ENCODE measurements at places on chromosomes 4 and X. TPM values are rescaled to one million over a fixed set of nuclear protein-coding genes. Genes with fewer than 3 reads are reported as not detected.

SULT1B1 gene
- 0.83 TPM for total RNA-seq

SRPK3 gene
- not detected for total RNA-seq

DOCK11 gene
- total RNA-seq: 50.0 TPM

GRCh38 chrX:95622200-95622599 is 1062.4 kb upstream of the DIAPH2 start:
- no peaks in the 10 kb centered on the region for H3K27me3 ChIP-seq
- H3K27ac ChIP-seq: no peak overlapping the region
- H3K36me3 ChIP-seq: no peaks in the 10 kb centered on the region

GRCh38 chr4:123813901-123814300 is 417.3 kb downstream of the SPRY1 start:
- H3K27me3 ChIP-seq: no peaks in the 10 kb centered on the region
- H3K36me3 ChIP-seq: no peaks in the 10 kb centered on the region
- H3K27ac ChIP-seq: no peak overlapping the region
- no peak for DNase-seq

GRCh38 chrX:45622538-45622937 is 421.9 kb upstream of the DIPK2B start:
- no peak overlapping the region for H3K27ac ChIP-seq
- H3K4me3 ChIP-seq: no peak overlapping the region
- no peak for DNase-seq
- no peaks in the 10 kb centered on the region for H3K36me3 ChIP-seq

Measured in thyroid gland (tissue), 4 donors.